ENCODE measurements at places on chromosomes 4 and X. TPM values are rescaled to one million over a fixed set of nuclear protein-coding genes. Genes with fewer than 3 reads are reported as not detected.

- no peaks in the 10 kb centered on the region for H3K27me3 ChIP-seq
- DNase-seq, result no peak
- no peaks in the 10 kb centered on the region for H3K36me3 ChIP-seq
These were observed 2.3 kb downstream of the HAUS7 start for GRCh38 chrX:153468008-153468580.

DNA sequence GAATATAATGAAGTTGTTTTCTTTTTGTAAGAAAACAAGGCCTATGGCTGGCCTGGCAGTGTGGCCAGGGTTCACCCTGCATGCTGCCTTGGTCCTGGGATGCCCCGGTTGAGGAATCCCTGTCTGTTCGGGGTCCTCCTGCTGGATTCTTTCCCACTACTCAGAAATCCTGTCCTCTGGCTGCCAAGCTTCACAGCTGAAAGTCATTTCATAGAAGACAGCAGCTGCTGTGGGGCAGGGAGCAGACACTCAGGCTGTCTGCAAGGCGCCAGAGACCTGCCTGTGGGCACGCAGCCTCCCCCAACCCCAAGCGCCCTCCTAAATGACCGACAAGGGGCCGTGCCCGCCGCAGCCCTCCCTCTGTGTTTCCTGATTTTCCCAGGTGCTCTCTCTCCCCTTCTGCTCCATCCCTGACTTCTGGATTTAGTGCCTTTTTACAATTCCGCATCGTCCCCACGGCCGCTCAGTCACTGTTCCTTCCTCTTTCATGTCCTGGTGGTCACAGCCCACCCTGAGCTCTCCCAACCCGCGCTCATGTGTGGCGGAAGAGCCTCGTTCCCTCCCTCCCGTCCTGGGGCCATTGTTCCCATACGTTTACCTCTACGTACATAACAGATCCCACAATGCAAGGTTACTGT is 27.5 kb downstream of the ZFYVE28 start:
- no peaks in the 10 kb centered on the region for H3K4me1 ChIP-seq
- DNase-seq, result no peak
- no peak overlapping the region for H3K4me3 ChIP-seq
- no peaks in the 10 kb centered on the region for H3K36me3 ChIP-seq
- H3K27ac ChIP-seq, result no peak overlapping the region

DNA sequence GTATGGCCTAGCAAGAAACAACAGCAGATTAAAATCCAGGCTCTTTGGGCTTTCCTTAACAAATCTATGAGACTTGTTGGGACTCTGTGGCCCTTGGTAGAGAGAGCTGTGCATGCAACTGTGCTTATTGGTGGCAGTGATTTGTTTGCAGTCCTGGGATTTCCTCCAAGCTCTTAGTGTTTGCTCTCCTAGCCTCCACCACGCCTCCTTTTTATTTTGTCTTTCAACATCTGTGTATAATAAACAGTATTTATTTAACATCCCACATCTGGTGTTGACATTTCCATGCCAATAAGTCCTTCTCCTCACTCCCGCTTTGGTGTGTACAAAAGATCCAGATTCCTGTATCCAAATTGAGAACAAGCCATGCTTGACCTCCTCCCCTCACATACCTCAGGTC is 3.1 kb downstream of the TNMD start:
- no peak for DNase-seq
- no peaks in the 10 kb centered on the region for H3K4me1 ChIP-seq

- H3K27me3 ChIP-seq, result no peaks in the 10 kb centered on the region
- H3K4me1 ChIP-seq, result no peaks in the 10 kb centered on the region
- H3K4me3 ChIP-seq, result no peak overlapping the region
These were observed 1953.1 kb upstream of the ADGRL3 start for GRCh38 chr4:59247032-59247431.

DNA sequence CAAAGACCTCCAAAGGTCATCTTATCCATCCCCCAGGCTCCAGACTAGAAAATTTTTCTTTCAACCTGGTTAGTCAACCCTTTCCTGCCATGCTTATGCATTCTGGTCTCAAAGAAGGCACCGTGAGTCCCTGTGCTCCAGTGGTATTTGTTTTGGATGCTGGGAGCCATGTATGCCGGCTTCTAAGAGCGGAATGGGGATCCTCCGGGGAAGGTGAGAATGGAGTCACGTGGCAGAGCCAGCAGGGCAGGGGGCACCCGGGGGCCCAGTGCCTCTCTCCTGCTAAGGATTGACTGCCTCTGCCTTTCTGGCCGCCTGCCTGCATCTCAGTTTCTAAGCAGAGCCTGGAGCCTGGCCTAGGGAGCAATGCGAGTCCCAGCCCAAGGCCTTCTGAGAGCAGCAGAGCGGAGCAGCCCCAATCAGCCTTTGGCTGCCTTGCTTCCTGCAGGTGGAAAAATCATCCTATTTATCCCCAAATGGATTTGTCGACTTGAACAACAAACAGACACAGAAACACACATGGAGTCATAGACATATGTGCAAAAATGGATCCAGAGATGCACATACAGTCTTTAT is 141.0 kb downstream of the PJA1 start:
- DNase-seq, result no peak
- H3K27ac ChIP-seq, result peak overlapping the region; percentile 36
- H3K27me3 ChIP-seq, result no peaks in the 10 kb centered on the region
- no peaks in the 10 kb centered on the region for H3K4me1 ChIP-seq

GRCh38 chr4:16066586-16067128 is 17.2 kb downstream of the PROM1 start:
- no peaks in the 10 kb centered on the region for H3K27me3 ChIP-seq
- H3K4me1 ChIP-seq, result no peaks in the 10 kb centered on the region
- no peaks in the 10 kb centered on the region for H3K36me3 ChIP-seq

GRCh38 chrX:30653415-30654131 is at the start of gene GK:
Gene GK, plus strand, starts transcription at chrX:30653423. Its CDS starts 115 bp downstream, at chrX:30653538.
- DNase-seq, result no peak

DNA sequence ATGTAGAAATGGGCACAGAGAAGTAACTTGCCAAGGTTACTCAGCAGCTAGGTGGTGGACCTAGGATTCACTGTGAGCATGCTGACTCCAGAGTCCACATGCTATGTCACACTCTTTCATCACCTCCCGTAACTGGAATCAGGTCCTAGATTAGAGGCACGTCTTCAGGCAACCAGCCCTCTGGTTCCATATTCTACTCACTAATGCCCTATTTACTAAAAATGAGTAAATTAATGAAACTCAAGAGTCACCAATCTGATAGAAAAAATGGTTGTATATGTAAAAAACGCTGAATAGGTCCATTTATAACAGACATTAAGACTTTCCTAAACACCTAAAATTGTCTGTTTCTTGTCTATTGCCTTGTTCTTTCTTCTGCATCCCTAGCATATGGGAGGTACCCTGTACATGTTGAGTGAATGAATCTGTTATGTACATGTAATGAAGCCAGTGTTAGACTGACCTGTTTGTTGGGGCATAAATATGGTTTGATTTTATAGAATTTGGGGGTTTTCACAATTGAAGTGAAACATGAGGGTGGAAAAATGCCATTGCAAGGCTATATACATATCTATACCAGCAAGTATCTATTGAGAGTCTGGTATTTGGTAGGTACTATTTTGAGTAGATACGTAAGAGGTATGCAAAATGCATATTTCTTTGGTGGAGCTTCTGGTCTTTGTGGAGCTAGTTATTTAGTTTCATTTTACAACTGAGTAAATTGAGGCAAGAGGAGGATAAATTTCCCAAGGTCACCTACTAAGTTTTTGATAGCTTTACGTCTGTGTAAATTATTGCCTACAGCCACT is 7.5 kb upstream of the RUFY3 start:
- DNase-seq, result no peak
- no peaks in the 10 kb centered on the region for H3K27me3 ChIP-seq
- H3K4me3 ChIP-seq, result no peak overlapping the region
- H3K4me1 ChIP-seq, result peaks cover 10% of the 10 kb centered on the region

- H3K4me3 ChIP-seq, result no peak overlapping the region
- no peaks in the 10 kb centered on the region for H3K27me3 ChIP-seq
- H3K36me3 ChIP-seq, result no peaks in the 10 kb centered on the region
These were observed 45.4 kb downstream of the MBNL3 start for GRCh38 chrX:132443196-132444135.

DNA sequence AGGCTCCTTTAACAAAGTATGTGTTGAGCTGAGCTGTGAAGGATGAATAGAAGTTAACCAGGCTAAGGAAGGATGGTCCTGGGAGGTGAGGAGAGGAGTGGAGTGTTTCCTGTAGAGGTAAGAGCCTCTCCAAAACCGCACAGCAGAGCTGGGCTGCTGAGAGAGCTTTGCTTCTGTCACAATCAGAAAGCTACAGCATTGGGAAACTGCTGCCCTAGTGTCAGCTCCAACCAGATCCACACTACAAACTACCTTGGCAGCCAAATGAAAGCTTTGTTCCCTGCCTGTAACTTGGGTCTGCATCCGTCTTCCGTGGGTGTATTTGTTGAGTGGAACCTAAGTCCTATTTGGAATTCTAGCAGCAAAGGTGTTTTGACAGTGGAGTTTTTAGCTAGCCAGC is 91.8 kb downstream of the REPS2 start:
- no peak overlapping the region for H3K27ac ChIP-seq
- H3K4me3 ChIP-seq, result no peak overlapping the region
- no peaks in the 10 kb centered on the region for H3K27me3 ChIP-seq

DNA sequence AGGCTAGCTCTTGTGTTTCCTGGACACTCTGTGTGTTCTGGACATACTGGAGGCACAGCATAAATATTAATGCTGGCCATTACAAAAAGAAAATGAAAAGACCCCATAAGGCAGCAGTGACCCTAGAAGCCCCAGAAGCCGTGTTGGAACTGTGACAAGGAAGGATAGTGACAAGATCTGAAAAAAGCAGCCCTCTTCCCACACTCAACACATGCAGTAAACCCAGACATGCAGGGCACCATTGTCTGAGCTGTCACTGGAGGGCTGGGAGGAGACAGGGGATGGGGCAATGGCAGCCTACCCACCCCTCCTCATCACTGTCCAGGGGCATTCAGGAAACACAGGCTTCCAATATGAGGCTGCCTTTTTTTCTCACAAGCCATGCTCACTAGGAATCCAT is 6.5 kb downstream of the TRIM2 start:
- no peaks in the 10 kb centered on the region for H3K36me3 ChIP-seq
- H3K4me1 ChIP-seq, result no peaks in the 10 kb centered on the region
- no peak overlapping the region for H3K27ac ChIP-seq
- no peak for DNase-seq
- no peak overlapping the region for H3K4me3 ChIP-seq

GRCh38 chr4:2069986-2070385 is 10.9 kb downstream of the NAT8L start:
- H3K4me1 ChIP-seq, result no peaks in the 10 kb centered on the region
- H3K27me3 ChIP-seq, result no peaks in the 10 kb centered on the region
- no peak overlapping the region for H3K4me3 ChIP-seq
- H3K27ac ChIP-seq, result no peak overlapping the region
- no peaks in the 10 kb centered on the region for H3K36me3 ChIP-seq

The FAT1 gene
- total RNA-seq, result 89.5 TPM
